Kidney capillary endothelial cell (primary cell): ENCODE measurements at places on chromosomes 1 and 21.

DNA sequence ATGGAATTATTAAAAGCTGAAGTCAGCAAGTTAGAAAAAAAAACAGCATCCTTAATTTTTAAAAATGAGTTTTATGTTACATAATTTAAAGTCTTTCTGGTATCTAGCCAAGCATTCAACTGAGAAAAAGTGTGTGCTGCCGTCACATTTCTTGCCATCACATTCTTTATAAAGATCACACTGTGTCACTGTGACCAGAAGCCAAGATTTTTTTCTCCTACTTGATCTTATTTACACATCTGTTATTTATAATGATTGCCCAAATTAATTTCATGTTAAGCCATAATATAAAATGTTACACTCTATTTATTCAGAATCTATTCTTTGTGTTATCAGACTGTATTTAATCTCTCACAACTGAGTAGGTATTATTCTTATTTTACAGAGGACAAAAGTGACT lies 1603.7 kb downstream of the PLA2G4A start:
- no peak for DNase-seq

DNA sequence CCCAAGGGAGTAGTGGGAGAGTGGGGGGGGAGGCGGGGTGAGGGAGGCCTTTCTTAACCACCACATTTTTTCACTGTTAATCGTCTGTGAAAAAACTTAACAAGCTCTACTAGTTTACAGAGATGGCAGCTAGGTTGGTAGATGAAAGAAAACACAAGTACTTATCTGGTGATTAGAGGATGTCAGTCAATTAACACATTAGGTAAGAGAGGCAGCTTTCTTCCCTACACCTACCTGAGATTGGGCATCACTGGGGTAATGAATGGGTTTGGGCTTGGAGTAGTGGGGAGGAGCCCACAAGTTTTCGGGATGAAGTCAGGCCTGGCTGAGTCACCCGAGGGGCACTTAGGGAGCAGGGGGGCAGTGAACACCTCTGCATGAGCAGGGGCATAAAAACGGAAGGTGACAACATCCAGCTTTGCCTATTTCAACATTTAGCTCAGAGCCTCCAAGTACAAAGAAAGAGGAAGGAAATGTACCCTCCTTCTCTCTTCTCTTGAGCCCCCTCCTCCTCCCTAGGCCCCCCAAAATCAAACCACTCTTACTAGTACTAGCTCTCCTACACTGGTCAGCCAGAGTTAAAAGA lies 2.5 kb downstream of the LBR start:
- DNase-seq, result no peak

- DNase-seq, result no peak
Measured at GRCh38 chr1:34864759-34865158, 5.2 kb upstream of the SMIM12 start.

- DNase-seq, result no peak
Measured at GRCh38 chr21:34962586-34963222, 86.4 kb downstream of the RUNX1 start.

- no peak for DNase-seq
Measured at GRCh38 chr1:195376190-195376589, 1232.0 kb downstream of the KCNT2 start.

GRCh38 chr1:213921311-213921710 lies 66.5 kb upstream of the PROX1 start:
- DNase-seq, result no peak

- DNase-seq, result no peak
Measured at GRCh38 chr1:188817814-188818213, 1659.8 kb downstream of the BRINP3 start.

DNA sequence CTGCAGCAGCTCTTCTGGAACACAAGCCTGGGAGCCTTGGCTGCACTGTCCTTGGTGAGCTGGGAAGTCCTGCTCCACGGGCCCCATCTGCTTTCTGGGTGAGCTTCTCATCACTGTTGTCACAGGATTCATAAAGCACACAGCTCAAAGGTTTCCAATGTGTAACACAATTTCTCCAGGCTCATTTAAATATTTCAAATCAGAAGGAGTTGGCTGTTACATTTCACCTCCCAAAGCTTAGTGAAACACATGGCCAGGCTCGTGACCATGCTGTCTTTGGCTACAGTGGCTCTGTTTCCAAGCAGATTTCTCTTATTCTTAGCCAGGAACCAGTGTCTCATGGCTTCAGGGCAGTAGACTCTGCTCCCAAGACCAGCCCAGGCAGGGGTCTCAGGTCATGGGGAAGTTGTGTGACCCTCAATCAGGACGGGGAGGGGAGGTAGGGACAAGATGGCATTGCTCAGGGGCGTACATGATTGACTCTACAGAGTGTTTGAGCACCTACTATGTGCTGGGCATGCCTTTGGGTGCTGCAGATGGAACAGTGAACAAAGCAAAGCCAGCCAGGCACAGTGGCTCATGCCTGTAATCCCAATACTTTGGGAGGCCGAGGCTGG lies 353.0 kb downstream of the NPHP4 start:
- no peak for DNase-seq

DNA sequence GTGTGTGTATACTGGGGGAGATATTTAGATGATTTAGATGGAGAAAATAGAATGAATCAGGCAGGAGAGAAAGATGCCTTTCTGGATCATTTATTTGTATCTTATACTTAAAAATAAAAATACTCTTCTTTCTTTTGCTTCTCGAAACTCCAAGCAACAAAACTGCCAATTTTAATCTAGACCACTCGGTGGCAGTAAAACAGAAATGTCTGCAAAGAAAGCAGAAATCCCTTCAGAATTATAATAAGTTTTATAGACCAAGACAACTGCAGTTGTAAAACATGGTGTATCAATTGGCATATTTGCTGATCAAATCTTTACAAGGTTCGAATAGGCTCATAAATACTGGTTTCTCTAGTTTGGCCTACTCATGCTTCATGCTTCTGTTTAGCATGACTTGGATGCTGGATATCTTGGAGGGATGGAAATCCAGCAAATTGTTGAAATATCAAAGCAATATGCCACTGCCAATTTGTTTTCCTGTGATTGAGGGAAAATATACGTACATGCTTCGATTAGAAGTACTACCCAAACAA lies 15.1 kb upstream of the C1orf87 start:
- DNase-seq, result no peak

DNA sequence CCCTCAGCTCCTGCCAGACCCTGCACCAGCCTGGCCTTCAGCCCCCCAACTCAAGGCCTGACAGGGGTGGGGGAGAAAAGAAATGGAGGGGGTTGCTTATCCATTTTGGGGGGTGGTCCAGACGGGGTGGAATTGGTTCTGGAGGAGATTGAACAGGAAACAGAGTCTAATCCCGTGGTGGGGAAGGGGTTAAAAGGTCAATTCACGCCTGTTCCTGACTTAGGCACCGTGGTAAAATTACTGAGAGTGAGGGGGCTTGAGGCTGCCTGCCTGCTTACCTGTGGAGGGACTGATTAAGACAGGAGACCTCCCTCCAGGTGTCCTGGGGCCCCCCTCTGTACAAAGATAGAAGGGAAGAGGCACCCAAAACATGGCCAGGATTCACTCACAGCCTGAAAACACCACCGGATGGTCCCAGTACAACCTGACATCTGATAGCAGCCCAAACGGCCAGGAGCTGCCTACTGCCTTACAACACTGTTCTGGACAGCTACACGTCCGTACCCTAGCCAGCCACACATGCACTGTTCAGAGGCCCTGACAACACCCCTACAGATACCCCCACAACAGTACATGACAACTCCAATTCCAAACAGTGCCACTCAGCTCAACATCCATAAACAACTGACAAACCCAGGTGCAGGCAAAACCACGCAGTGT lies 31.8 kb downstream of the AHDC1 start:
- DNase-seq, result no peak

- no peak for DNase-seq
Measured at GRCh38 chr1:229470406-229471043, 36.6 kb upstream of the ACTA1 start.

DNA sequence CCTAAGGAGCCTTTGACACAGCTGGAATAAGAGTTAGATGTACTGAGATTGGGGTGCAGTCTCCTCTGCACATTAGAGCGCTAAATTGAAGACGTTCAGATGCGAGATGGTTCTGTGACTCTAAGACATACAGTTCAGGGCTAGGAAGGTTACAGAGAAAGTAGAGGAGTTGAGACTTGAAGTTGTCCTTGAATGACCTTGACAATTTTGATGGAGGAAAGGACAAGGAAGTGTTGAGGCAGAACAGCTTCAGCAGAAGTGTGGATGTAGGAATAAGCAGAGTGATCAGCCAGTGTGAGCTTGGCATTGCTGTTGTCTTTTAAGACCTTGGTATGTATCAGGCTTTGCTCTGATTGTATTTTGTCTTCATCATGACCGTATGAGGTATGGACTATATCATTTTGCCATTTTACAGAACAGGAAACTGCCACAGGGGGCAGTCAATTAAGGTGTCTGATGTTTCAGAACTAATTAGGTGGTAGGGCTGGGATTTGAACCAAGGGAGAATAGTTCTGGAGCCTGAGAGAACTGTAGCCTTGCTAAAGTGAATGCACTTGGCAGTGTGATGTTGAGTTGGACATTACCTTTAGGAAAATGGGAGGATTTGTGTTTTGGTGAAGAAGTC lies 9.2 kb downstream of the TTF2 start:
- no peak for DNase-seq

DNA sequence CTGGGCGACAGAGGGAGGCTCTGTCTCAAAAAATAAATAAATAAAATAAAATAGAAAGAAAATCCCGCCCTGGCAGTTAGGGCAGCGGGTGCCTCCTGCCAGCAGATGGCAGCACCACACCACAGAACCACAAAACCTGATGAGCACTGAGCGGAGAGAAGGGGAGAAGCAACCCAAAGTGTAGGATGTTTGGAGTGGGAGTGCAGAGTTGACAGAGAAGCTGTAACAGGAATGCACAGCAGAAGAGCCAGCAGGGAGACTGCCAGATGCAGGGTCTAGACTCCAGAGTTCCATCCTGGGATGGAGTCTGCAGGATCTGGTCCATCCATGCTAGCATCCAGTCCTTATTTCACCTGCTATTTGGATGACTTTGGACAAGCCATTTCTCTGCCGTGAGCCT lies 29.7 kb upstream of the KIRREL1 start:
- peak; percentile 57 for DNase-seq

- DNase-seq, result no peak
Measured at GRCh38 chr1:181073638-181074037, 14.9 kb upstream of the IER5 start.

GRCh38 chr1:237961754-237962153 lies 71.0 kb upstream of the ZP4 start:
- DNase-seq, result no peak

GRCh38 chr1:241235256-241235897 lies 121.6 kb downstream of the RGS7 start:
- no peak for DNase-seq

DNA sequence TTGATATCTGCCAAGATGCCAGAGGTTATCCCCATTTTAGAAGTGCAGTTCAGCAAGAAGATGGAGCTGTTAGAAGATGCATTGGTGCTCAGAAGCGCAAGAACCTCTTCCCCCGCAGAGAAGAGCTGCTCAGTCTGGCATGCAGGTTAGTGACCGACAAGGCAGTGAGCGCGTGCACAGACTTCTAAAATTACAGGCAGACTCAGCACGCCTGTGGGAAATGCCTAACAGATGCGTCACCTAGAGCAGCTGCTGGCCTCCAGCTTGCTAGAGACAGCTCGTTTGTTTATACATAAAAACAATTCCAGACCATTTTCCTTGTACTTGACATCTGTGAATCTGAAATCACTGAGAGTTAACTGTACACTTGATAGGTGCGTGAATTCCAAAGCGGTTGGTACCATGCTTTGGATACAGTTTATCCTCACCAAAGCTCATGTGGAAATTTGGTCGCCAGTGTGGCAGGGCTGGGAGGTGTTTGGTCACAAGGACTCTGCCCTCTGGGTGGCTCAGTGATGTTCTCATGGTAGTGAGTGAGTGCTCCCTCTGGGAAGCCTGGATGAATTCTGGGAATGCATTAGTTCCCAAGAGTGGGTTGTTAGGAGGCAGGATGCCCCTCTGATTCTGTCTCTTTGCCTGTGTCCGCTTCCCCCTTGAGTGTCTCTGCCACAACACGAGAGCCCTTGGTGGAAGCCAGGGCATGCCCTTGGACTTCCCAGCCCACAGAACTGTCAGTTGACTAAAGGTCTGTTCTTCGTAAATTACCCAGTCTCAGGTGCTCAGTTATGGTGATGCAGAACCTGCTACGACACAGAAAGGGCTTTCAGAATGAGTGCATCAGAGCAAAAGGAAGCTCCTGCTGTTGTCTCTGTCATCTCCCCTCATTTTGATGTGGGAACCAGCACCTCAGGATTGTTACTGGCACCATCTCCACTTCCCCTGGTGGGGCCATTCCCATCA lies 24.4 kb downstream of the SNAP47 start:
- DNase-seq, result peak; percentile 11

- peak; percentile 50 for DNase-seq
Measured at GRCh38 chr1:88595355-88596002, 88.6 kb upstream of the PKN2 start.

DNA sequence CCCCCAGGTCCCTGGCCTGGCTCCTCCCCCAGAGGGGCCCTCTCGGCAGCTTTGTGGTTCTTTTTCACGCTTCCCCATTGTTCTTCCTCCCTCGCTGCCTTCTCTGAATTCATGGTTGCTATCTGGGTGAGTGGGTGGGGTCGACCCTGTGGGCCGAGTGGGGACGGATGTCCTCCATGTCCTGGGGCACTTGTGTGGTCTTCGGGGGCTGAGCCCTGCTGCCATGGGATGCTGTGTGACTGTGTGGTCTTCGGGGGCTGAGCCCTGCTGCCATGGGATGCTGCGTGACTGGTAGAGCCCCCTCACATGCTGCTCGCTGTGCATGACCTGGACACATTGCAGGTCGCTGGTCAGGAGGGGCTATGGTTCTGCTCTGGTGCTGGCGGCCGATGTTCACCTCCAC lies 21.6 kb upstream of the DIP2A start:
- DNase-seq, result no peak
